ENCODE measurements at places on chromosomes 1 and 21.

- no peak for DNase-seq
Observed at GRCh38 chr1:51756290-51756689, 122.2 kb downstream of the NRDC start.

- no peak for DNase-seq
Observed at GRCh38 chr1:3049164-3049563, 19.8 kb upstream of the PRDM16 start.

- DNase-seq = no peak
Observed at GRCh38 chr21:43637530-43638158, 21.6 kb downstream of the HSF2BP start.

GRCh38 chr1:8540971-8541370 is 223.1 kb downstream of the SLC45A1 start:
- no peak for DNase-seq

- peak; percentile 64 for DNase-seq
Observed at GRCh38 chr21:39715804-39716397, 29.1 kb upstream of the IGSF5 start.

GRCh38 chr1:156083800-156084790 is 1.8 kb upstream of the MEX3A start:
- DNase-seq = peak; percentile 45

DNA sequence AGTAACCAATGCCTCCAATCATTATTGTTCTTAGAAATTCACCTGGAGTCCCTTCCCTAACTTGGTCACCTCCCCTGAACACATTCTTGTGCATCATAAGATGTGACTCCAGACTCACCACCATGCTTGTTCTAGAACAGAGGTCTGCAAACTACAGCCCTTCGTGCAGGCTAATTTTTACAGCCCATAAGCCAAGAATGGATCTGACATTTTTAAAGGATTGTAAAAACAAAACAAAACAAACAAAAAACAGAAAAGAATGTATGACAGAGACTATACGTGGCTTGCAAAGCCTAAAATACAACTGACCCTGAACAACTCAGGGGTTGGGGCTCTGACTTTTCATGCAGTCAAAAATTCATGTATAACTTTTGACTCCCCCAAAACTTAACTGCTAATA is 6.2 kb upstream of the HIVEP3 start:
- no peak for DNase-seq

DNA sequence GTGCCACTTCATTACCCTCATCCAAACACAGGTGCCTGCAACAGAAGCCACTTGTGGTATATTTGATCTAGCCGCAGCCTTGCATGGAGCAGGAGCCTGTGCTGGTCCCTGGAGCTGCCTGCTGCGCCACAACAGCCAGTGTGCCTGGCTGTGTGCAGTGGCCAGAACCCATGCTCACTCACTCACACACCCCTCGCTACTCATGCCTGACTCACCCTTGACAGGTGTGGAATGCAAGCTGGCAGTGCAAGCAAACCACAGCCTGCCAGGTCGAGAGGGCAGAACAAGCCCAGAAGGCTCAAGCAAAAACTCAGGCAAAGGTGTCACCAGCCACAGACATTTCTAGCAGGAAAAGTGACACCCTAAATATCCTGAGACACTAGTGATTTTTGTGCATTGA is 1510.9 kb downstream of the KCNT2 start:
- no peak for DNase-seq

- DNase-seq = peak; percentile 2
Observed at GRCh38 chr1:18668750-18669404, 38.2 kb downstream of the PAX7 start.

DNA sequence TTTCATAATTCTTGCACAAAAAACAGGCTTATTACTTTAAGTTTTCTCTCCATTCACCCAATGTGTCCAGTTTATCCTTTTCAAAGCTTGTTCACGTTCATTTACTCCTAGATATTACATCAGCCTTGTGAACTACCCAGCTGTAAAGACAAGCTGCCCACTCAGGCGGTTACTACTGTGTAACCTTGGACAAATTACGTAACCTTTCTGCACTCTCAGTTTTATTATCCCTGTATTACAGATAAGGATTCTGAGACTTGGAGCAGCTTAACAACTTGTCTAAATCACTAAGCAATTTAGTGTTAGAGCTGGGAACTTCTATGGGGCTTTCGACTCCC is 20.5 kb upstream of the LPAR3 start:
- DNase-seq = peak; percentile 42

GRCh38 chr1:154940213-154940560 is 3.7 kb upstream of the PMVK start:
- DNase-seq = no peak
